Urothelium cell line (cell line): ENCODE measurements at places on chromosomes 12 and 14.

DNA sequence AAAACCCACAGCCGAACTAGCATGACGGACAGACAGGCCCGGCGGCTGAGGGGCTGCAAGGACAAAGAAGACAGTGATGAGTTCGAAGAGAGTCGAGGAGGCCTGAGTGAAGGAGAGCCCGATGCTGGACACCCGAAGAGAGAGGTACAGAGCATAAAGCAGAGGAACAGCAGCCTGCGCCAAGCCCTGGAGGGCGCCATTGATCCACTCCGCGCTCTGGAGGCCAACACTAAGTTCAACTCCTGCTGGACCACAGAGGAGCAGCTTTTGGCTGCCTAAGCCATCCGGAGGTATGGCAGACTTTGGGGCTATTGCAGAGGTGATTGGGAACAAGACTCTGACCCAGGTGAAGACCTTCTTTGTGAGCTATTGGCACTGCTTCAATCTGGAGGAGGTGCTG is 7.8 kb upstream of the PLXNC1 start:
- DNase-seq: no peak

DNA sequence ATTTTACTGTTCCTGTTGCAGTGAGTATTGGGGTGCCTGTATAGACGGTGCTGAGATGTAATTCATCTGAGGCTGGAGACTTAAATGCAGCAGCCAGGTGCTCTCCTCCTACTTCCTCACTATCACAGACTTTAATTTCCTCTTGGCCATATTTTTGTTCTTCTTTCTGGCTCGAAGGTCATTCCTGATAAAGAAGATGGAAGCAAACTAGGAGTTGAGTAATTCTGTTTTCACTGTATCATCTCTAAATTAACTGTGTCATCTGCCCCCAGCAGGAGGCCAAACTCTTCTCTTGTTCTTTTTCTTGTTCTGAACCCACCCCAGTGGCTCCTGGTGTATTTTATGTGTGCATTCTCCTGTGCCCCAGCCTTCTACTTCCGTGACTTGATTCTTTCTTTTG is 141.7 kb upstream of the ARHGAP5 start:
- no peak for DNase-seq

DNA sequence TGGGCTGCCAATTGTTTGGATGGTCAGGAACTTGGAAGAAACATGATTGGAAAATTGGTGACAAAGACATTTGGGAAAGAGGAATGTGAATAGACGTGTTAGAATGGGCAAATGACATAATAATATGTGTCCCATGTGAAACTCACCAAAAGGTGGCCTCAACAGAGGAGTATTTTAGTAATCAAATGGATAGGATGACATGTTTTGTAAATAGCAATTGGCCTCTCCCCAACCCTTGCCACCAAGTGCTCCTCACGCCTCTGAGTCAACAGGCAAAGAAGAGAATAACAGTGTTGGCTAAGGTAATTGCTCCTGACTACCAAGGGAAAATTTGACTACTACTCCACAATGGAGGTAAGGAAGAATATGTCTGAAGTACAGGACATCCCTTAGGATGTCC is 81.4 kb downstream of the ATXN7L3B start:
- no peak for DNase-seq

DNA sequence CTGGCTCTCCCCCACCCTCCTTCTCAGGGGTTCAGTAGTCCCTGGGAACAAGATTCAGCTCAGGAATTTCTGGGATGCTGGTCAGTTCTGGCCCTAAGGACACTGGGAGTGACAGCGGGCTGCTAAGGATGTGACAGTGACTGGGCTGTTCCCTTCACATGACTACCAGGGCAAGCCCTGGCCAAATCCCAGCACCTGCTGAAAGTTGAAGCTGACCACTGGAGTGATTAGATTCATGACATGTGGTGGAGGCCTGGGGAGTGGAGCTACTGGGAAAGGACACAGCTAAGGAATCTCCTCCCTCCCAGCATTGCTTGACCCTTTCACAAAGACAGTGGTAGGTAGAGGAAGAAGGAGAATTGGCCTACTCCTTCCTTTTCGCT is 204.9 kb downstream of the DAD1 start:
- DNase-seq: no peak

- DNase-seq: no peak
Measured at GRCh38 chr12:129393357-129393937, 510.4 kb downstream of the TMEM132D start.

- DNase-seq: peak; percentile 64
Measured at GRCh38 chr14:68607081-68607866, 185.6 kb downstream of the ZFP36L1 start.

GRCh38 chr12:108502922-108503321 is 12.2 kb upstream of the FICD start:
- DNase-seq: no peak

GRCh38 chr14:97948841-97949240 is 1151.7 kb downstream of the VRK1 start:
- no peak for DNase-seq

GRCh38 chr14:103846543-103847450 is 578 bp downstream of the PPP1R13B start:
- DNase-seq: peak; percentile 26

DNA sequence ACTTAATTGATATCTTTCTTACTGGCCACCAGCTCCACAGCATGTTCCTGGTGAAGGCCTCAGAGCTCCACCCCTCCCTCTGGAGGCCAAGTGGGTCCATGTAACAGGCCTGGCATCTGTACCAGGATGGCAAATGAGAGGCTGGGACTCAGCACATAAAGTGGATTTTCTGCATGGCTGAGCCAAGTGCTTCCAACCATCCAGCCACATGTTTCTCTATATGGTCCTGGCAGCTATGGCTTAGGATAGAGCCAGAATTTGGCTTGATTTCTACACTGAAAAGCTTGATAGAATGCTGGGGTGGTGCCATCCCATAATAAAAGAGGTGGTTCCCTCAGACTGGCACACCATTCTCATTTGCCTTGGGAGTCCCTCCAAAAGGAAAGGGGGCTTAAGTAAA is 94.1 kb downstream of the PAX9 start:
- no peak for DNase-seq

DNA sequence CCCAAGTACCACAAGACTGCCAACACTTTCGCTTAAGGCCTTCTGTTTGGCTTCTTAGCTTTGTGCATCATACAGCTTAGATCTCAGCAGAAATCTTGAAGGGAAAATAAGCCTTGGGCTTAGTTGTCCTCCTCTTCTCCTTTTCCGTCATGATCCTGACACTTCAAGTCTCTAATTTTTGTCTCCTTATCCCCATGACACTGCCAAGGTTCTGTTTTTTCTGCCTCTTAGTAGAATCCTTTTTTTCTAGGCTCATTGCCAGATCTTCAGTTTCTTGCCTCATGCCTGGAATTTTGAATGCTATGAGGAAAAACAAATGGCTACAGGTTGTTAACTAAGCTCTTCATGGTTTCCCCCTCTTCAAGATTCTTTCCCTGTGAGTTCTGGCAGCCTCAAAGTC is 450.4 kb downstream of the LRFN5 start:
- no peak for DNase-seq

- peak; percentile 10 for DNase-seq
Measured at GRCh38 chr14:103023881-103024473, 33.4 kb downstream of the CDC42BPB start.

DNA sequence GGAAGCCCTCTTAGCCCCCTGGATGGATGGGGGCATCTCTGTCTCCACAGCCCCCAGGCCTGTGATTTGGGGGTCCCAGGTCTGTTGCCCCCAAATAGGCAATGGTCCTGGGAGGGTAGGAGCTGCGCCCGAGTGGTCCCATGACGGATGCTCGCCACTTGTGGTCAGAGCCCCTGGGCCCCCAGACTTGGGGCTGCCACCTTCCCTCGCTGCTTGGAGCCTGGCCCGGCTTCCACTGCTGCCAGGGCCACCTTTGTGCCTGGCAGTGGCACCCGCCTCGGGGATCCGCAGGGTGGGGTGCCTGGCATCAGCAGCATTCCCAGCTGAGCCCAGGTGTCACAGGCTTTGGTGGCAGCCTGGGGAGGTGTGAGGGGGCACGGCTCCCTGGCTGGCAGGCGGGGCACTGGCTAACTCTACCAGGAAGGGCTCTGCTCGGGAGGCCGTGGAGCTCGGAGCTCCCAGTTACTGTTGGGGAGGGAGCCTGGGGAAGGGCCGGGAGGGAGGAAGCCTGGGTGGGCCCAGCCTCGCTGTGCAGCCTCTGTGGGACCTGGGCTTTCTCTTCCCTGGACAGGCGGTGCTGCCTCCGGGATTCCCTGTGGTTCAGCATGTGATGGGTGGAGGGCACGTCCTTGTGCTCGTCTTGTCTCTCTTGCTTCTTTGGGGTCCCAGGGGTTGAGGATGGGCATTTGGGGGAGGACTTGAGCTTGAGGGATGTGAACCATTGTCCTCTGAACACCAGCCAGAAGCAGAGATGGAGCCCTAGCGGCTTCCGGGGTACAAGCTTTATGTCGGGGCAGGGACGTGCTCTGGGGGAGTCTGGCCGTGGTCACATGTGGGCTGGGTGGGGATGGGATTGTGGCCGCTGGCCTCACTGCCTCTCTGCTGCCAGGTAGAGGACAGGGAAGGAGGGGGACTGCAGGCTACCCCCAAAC is 5.4 kb downstream of the KIF26A start:
- DNase-seq: no peak

DNA sequence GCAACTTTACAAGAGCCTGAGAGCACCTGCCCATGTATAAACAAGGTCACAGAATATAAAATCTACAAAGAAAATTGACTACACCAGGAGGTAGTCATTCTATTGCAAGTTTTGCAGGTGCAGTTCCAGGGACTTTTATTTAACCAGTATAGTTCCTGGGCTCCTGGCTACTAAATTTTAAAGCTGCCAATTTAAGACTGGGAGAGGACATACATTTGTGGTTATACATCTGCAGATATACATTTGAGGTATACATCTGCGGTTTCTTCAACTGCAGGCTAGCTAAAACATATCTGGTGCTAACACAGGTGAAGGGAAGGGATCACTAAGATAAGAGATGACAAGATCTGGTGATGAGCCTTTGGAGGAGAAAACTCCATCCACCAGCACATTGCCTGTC is 30.2 kb downstream of the BBS10 start:
- no peak for DNase-seq

DNA sequence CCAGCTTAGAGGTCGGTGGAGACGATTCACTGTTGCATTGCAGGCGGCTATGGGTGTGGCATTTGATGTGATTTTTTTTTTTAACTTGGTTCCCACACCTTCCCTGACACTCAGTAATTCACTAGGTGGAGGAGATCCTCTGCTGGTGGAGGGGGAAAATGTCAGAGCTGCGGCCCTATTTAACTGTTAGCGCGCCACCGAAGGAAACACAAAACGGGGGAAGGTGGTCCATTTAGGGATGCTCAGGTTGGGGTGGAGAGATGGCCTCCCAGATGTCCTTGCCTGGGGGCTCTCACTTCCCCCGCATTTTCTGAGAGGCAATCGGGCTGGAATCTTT is 4.3 kb upstream of the HOXC12 start:
- DNase-seq: no peak

GRCh38 chr12:76260390-76260748 is 87.8 kb downstream of the BBS10 start:
- no peak for DNase-seq

- no peak for DNase-seq
Measured at GRCh38 chr12:88556213-88556774, 24.0 kb downstream of the KITLG start.

GRCh38 chr12:110100315-110100970 is 23.7 kb upstream of the IFT81 start:
- DNase-seq: peak; percentile 40

GRCh38 chr12:64236549-64236948 is 14.5 kb upstream of the KICS2 start:
- DNase-seq: no peak

- no peak for DNase-seq
Measured at GRCh38 chr12:76018111-76018510, 13.5 kb downstream of the PHLDA1 start.

DNA sequence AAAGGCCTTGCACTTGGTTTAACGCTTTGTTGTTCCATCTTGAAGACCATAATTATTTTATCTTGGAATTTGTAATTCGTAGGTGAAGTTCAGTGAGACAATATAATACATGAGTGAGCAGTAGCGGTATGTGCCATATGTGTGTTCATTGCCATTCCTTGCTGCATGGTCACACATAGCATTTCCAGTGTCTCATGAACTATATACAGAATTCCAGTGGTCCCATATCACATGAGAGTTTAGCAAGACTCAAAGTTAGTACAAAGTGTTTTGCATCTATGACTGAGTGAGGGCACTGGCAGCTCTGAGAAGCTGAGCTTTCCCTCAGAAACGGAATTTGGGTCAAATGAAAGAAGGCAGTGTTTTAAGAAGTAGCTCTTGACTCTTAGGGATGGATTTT is 359.8 kb downstream of the FOXG1 start:
- no peak for DNase-seq

DNA sequence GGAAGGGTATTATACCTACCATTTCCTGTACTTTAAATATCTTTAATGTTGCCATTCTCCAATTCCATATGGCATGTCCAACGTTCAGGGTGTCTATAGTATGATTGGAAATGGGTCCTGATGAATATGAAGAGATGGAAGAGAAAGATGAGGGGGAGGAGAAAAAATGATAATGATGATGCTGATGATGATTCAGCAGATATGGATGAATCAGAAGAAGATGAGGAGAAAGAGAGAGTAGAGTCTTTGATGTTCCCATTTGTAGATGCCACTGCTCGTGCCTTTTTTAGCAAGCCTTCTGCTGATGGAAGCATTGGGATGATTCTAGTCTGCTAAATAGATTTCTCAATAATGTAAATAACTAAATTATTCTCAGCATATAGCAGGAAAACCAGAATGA is 163.5 kb downstream of the PIK3C2G start:
- DNase-seq: no peak

DNA sequence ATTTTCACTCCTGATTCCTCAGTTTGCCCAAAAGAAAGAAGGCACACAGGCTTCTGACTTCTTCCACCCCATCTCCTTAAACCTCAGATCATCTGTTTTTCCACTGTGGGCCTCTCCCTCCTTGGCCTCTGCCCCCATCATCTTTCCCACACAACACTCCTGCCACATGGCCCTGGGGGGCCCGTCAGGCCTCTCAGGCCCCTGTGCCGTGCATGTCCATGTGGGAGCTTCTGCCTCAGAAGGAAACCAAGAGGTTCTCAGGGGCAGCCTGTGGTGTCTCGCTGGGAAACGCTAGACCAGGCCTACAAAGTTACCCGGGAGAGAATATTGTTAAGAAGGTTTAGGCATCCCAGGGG is 8.0 kb downstream of the KLHL33 start:
- no peak for DNase-seq

- no peak for DNase-seq
Measured at GRCh38 chr12:75908961-75909605, 122.5 kb downstream of the PHLDA1 start.
